ENCODE measurements at places on chromosomes 12 and 14.

- DNase-seq: no peak
Observed at GRCh38 chr12:103698752-103699560, 111.9 kb downstream of the STAB2 start.

- no peak for DNase-seq
Observed at GRCh38 chr12:119296535-119296934, 38.0 kb upstream of the CCDC60 start.

DNA sequence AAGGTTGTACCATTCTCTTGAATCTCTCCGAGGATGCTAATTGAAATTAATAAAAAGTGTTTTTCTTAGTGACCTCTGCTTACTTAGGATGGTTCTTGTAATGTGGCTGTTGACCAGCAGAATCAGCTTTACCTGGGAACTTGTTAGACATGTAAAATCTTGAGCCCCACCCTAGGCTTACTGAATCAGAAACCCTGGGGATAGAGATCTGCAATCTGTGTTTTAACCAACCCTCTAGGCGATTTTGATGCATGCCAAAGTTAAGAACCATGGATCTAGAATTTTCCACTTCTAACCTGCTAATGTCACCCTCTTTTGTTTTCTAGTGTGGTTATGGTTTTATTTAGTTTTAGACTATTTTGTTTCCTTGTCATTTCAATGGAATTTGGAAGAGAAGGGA lies 6.5 kb downstream of the NUBPL start:
- no peak for DNase-seq

DNA sequence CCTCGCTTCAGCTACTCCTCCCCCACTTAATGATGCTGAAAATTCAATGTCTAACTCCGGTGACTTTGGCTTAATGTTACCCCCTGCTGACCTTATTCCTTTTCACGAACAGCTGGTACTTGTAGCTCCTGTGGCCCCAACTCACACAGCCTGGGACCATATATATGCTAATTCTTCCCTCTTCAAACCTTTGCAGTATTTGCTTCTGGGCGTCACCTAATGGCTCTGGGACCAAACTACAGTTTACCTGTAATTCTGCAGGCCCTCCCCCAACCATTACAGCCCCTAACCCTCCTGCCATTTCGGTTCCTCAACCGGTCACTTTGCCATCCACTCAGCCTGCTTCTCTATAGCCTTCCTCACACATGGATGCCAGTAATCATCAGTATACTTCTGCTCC lies 29.6 kb upstream of the C12orf75 start:
- no peak for DNase-seq

DNA sequence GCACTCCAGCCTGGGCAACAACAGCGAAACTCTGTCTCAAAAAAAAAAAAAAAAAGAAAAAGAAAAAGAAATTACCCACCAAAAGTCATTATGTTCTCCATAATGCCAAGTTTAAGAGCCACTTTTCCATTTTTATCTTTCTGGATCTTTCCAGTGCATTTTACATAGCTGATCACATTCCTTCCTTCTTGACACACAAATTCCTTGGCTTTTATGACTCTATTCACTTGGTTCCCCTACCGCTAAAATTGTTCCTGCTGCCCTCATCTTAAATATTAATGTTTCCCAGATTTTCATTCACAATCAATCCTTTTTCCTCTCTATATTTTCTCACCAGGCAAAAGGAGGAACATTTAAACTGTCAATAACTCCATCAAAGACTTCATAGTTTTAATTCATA lies 20.2 kb downstream of the KLHL28 start:
- DNase-seq: no peak

GRCh38 chr12:109739747-109740693 lies 26.4 kb downstream of the FAM222A start:
- DNase-seq: no peak

GRCh38 chr14:87888136-87888999 lies 104.6 kb downstream of the GALC start:
- DNase-seq: no peak

GRCh38 chr12:499837-500458 lies 40.2 kb downstream of the B4GALNT3 start:
- no peak for DNase-seq

- DNase-seq: no peak
Observed at GRCh38 chr12:73529231-73529630, 1008.4 kb upstream of the ATXN7L3B start.

DNA sequence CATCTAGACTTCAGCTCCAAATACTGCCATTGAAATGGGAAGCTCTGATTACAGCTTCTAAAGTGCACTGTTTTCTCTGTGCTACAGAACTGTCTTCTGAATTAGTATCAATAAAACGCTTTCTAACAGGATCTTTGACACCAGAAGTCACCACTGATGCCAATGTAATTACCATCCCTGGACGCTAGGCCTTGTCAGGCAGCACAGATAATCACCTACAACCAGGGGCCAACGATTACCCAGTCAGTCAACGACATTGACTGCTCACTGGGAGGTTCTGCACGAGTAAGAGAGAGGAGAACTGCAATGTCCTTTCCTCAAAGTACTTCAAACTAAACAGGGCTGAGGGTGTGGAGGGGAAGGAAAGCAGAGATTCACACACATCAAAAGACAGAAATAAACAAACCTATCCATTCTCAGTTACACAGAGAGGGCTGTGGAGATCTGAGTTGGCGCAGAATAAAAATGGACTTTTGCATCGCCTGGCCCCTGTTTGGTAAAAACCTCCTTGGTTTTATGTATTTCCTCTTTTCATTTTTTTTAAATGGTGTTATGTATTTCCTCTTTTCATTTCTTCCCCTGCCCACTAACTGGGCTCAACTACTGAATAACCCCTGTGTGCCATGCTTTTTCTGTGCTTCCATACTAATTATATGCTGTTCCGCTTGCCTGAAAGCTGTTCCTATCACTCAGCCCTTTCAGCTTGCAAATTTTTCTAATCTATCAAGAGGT lies 492.2 kb downstream of the APAF1 start:
- no peak for DNase-seq

DNA sequence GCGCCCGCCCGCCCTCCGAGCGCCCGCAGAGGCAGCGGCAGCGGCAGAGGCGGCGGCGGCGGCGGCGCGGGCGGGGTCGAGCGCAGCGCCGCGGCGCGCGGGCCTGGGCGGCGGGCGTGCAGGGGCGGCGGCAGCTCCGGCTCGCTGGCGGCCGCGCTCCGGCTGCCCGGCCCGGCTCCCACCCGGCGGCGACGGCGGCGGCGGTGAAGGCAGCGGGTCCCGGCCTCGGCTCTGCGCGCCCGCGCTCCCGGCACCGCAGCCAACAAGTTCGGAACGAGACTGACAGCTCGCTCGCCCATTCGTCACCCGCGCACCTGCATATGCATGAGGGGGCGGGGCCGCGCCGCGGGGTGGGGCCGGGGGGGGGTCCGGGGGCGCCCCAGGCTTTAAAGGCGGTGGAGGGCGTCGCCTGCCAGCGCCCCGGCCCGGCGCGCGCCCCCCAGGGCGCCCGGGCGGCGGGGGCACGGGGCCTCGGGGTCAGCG lies at the start of gene JAG2:
JAG2 (minus strand) TSS at position 281 of the 483 bp plus-strand sequence. CDS start 356 bp downstream, outside the sequence.
- DNase-seq: no peak

GRCh38 chr14:27067961-27068360 lies 470.1 kb upstream of the NOVA1 start:
- no peak for DNase-seq

GRCh38 chr14:75298187-75298965 lies 19.7 kb downstream of the FOS start:
- DNase-seq: no peak

- DNase-seq: no peak
Observed at GRCh38 chr12:32455607-32456071, 56.3 kb downstream of the FGD4 start.

GRCh38 chr12:57783466-57783801 lies 847 bp downstream of the TSFM start:
- no peak for DNase-seq

Data from substantia nigra (tissue), 51 donors.